ENCODE measurements at places on chromosomes 2 and 18.

DNA sequence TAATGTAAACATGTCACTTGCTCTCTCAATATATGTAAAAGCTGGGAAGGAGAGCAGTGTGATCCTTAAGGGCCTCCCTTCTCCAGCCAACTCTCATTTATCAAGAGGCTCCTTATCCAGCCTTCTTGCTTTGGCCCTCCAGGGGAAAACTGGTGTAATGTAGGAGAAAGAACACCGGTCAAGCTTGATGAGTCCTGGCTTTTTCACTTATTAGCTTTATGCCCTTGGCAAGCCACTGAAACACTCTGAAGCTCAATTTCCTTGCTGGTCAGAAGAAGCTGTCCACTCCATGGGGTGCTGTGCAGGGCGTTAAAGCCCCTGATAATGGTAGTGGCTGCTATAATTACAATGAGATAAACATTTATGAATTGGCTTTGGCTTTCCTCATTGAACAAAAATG lies 251.2 kb upstream of the RBBP8 start:
- no peak for DNase-seq

GRCh38 chr2:73232403-73233153 lies 461 bp downstream of the PRADC1 start:
- DNase-seq: no peak

DNA sequence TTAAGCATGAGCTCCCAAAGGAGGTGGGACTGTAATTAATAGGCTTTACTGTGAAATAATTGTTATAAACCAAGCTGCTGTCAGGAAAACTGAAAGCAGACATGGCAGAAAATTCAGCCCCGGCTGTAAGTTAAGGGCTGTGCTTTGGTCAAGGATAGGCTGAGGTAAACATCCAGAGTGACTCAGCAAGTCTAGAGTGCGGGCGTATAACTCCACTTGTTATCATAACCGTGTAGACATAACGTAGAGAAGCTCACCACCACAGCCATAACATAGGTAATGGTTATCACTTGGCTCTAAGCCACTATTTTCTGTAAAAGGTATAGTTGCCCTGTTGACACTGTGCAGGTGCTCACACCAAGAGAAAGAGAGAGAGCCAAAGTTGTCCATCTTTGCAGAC lies 316.8 kb downstream of the DCDC2C start:
- no peak for DNase-seq

GRCh38 chr2:31893094-31893493 lies 117.7 kb downstream of the MEMO1 start:
- no peak for DNase-seq

GRCh38 chr2:149258531-149258930 lies 71.9 kb upstream of the LYPD6 start:
- DNase-seq: no peak

GRCh38 chr18:43916984-43917383 lies 639.7 kb upstream of the SYT4 start:
- no peak for DNase-seq

GRCh38 chr2:22902180-22902550 lies 482.8 kb upstream of the KLHL29 start:
- no peak for DNase-seq

GRCh38 chr2:208549546-208550158 lies 143.1 kb downstream of the PTH2R start:
- no peak for DNase-seq

DNA sequence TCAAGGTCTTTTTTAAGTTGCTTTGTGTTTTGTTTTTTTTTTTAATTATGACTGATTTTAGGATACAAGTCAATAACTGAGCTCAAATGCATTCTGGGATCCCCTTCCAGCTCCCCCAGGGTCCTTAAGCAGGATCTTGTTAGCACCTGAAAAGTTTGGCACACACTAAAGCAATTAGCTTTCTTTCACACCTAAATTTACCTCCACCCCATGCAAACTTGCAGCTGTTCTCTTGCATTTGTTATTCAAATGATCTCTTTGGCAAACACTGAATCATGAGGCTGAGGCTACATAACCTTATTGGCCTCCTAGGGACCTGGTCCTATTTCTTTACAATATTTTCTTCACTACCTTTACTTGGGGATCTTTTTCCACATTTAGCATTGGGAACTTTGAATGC lies 2026.1 kb upstream of the CELF4 start:
- no peak for DNase-seq

- no peak for DNase-seq
Measured at GRCh38 chr2:165173215-165173614, 30.6 kb downstream of the SCN3A start.

GRCh38 chr2:11598228-11598731 lies 64.4 kb downstream of the GREB1 start:
- DNase-seq: no peak

GRCh38 chr18:25099895-25100294 lies 252.1 kb downstream of the ZNF521 start:
- no peak for DNase-seq

DNA sequence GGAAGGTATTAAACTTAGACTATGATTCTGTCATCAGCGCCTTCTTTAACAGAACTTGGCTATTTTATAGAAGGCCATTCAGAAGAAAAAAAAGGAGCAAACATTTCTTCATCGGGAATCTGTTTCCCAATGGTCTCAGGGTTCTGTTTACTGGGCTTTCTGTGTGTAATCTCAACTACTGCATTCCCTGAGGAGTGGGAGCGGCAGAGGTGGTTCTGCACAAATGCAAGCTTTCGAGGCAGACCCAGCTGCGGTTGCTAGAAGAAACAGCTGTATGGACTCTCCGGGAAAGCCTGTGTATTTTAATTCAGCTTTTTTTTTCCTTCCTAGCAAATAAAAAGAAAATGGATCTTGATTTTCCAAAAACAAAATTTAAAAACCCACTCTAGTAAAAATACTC lies 250.7 kb downstream of the NAPG start:
- no peak for DNase-seq

DNA sequence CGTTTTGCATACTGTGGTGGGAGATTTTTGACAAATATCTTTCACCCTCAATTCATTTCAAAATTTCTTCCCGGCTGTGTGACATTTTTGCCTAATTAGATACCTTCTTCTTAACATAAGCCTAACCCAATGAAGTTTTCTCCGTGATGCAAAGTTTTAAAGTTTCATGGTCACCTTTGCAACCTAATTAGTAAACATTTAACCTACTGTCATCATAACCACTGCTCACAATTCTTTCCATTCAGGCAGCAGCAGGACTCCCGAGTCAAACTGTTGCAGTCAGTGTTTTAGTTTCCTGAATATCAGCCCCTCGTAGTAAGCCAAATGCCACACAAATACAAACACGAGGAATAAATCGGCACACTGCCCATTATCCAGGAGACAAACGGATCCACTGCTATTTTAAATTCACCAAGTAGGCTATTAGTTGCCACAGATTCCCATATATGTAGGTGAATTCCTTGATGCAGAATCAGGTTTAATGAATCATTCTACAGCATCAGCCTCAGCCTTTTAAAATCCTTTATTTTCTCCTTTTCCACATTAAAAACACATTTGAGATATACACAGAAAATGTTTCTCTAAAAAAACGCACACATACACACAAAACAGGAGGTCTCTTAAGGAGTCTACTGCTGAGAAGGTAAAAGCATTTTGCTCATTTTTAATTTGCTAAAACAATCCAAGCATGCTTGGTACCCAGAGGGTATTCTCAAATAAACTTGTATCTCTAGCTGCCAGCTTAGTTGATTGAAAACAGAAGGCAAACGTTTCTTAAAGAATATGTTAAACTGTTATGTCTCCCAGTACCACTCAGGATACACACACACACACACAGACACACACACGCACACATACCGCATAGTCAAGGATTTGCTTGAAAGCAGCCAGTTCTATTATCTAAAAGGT lies 106.5 kb upstream of the KCTD1 start:
- DNase-seq: no peak

GRCh38 chr18:63306819-63307550 lies 12.6 kb downstream of the BCL2 start:
- no peak for DNase-seq

DNA sequence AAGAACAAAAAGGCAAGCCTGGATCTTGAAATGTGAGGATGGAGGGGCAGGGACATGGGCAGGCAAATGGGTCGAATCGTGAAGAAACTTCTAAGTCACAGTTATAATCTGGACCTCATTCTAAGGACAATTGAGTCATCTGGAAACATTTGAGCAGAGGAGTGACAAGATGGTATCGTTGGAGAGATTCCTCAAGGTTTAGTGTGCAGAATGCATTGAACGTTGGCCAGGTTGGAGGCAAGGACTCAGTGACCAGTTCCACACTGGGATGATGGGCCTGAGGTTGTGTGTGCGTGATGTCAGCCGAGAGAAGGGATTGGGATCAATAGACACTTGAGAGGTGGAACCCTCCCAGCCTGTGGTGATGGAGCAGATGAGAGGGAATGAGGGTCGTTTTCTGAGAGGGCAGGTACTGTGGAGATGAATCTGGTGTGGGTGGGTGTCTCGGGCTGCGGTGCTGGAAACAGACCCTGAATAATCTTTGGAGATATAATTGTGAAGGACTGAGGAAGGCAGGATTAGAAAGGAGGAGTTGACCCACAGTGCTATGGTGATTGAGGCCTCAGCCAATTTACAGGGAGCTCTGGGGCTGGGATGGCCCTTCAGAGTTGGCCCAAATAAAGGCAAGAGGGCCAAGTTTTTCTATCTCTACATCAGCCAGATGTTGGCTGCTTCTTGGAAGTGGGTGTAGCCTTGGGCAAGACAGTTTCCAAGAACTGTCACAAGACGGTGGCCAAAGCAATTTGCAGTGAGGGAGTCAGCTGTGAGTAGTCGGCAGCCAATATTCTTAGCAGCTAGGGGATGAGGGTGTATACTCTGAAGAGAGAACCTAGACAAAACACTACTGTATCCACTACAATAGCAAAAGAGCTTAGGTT lies 5.8 kb upstream of the ZNF532 start:
- no peak for DNase-seq

DNA sequence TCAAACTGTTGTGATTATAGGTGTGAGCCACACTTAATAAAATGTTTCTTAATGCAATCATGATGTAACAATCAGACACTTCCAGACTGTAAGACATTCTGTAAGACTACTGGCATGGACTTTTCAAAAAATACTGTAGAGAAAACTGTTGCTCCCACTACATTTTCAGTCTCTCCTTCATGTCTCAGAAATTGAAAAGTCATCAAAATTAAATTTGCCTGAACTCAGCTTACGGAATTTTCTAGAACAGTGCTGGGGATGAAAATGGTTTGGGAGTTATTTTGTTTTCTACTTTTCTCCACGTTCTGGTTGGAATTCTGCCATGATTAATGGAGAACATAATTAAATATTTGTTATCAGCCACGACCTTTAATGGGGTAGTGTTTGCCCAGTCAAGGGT lies 26.8 kb upstream of the TACR1 start:
- DNase-seq: no peak

DNA sequence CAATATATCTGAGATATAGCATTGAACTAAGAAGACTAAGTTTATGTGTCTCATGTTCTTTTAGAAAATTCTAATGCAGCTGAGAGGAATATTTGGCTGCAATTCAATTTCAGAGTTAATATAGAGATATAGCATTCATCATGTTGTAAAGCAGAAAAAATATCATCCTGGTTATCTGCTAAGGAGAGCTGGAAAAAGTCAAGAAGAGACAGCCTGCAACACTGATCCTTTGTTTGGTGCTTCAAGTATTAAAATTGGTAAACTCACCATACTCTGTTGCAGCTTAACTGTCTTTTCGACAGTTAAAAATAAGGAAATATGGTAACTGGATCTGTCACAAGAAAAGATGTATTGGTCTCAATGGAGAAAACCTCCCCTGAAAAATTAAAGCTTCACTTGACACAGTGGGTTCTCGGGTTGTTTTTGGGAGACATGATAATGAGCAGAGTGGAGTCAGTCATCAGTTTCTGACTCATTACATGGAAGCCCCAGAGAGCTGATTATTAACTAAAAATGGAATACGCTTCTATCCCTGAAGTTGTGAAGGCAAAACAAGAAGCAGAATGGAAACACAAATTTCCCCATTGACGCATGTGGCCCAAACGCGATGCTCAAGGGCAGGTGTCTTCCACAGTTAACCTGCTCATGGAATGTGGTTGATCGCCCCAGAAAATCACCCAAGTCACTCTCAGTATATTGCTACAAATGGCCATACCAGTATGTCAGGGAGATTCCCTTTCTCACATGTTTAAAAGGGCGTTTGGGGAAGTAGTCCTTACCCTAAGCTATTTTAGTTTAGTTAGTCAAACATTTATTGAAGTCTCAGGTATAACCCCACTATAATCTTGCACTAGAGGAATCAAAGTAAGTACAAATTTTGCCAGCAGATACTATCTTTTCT lies 8.2 kb downstream of the BCL2 start:
- no peak for DNase-seq

DNA sequence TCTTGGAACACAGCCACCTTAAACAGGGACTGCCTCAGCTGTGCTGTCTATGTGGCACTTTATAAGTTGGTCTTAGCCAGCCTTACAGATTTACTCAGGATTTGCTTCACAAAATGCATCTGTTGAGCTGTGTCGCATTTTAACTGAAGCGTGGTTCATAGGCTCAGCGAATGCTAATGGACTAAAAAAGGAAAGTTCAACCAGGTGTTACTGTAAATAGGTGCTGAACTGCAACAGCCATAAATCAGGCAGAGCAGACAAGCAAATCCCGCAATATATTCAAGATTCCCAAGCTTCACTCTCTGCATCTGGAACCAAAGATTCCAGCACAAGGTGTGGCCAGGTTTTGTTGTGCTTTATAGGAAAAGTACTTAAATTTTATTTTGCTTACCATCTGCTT lies 130.0 kb downstream of the EPHA4 start:
- DNase-seq: no peak

DNA sequence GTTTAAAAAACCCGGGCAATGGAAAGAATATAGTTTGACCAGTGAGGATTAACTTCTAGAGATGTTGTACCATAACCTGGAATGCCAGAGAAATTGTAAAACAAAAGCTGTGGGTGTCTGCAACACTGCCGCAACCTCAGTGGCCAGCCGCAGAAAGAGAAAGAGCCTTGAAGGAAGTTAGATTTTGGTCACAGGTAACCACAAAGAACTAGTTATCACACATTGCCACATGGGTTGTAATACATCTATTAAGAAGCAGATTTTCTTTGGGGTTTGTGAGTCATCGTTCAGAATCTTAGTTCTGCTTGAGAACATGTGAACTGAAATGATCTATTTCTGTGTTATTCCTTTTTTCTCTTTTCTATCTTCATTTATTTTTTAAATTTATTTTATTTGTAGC lies 222.9 kb upstream of the AGAP1 start:
- DNase-seq: no peak

GRCh38 chr2:239479471-239479870 lies 78.7 kb upstream of the HDAC4 start:
- no peak for DNase-seq

GRCh38 chr2:237517990-237518389 lies 30.9 kb downstream of the MLPH start:
- no peak for DNase-seq

- DNase-seq: no peak
Measured at GRCh38 chr2:66323406-66323805, 111.5 kb upstream of the MEIS1 start.

DNA sequence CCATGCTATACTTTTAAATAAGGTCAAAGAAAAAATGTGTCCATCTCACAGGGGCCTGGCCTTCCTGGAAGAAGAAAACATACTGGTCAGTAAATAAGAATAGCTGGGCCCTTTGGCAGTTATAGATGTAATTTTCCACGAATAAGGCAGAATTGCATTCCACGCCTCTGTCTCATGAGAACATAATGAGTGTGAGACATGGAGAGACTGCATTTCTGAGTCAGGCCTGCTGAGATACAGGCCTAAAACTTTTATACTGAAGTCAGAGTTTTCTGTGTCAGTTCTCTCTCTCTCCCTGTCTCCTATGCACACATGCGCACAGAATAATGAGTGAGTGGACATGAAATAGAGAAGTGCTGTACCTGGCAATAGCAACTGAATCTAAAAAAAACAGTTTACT lies 20.4 kb upstream of the IL1R1 start:
- DNase-seq: no peak

Measured in D721Med (cell line).